ENCODE measurements at places on chromosomes 7 and 10. TPM values are rescaled to one million over a fixed set of nuclear protein-coding genes. Genes with fewer than 3 reads are reported as not detected.

The ELFN1 gene
- 9.1 TPM for polyA plus RNA-seq

The COL28A1 gene
- 4.3 TPM for polyA plus RNA-seq

The PNLIP gene
- polyA plus RNA-seq: not detected

The PDLIM1 gene
- 211 TPM for polyA plus RNA-seq

The SAP25 gene
- polyA plus RNA-seq: 0.79 TPM

The COPS6 gene
- 131 TPM for polyA plus RNA-seq

The LSM5 gene
- 76.0 TPM for polyA plus RNA-seq

The PNLIPRP1 gene
- 0.07 TPM for polyA plus RNA-seq

The CLRN3 gene
- not detected for polyA plus RNA-seq

The APBB1IP gene
- polyA plus RNA-seq: 2.8 TPM

The CDH23 gene
- polyA plus RNA-seq: 2.9 TPM

The PIP gene
- not detected for polyA plus RNA-seq

The TTYH3 gene
- polyA plus RNA-seq: 8.1 TPM

- DNase-seq: no peak
Observed at GRCh38 chr7:51918581-51918980, 602.0 kb upstream of the COBL start.

- no peak for DNase-seq
Observed at GRCh38 chr7:103348452-103348851, 1.0 kb downstream of the PSMC2 start.

DNA sequence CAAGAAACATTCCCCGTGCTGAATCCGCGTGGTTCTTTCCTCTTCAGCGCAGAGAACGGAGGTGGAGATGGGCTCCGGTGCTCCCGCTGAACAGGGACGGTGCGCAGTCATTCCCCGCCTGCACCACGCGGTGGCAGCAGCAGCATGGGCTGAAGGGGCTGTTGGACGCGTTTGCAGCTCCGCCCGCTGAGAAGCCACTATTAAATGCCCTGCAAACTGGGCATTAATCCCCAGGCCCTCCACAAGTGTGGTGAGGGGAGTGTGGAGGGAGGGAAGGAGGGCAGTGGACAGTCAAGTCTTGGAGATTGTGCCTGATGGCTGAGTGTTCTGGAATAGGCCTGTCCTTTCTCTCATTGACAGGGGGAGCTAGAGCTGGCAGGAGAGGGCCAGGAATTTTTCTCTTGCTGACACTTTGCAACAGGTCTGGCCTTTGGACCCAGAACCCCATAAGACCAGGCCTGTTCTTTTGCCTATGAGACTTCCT lies 240.2 kb upstream of the INHBA start:
- peak; percentile 92 for DNase-seq

GRCh38 chr7:136931169-136931867 lies 62.9 kb downstream of the CHRM2 start:
- DNase-seq: no peak

- no peak for DNase-seq
Observed at GRCh38 chr7:77550586-77550985, 13.5 kb downstream of the PTPN12 start.

- no peak for DNase-seq
Observed at GRCh38 chr7:30556840-30557239, 37.8 kb upstream of the GARS1 start.

DNA sequence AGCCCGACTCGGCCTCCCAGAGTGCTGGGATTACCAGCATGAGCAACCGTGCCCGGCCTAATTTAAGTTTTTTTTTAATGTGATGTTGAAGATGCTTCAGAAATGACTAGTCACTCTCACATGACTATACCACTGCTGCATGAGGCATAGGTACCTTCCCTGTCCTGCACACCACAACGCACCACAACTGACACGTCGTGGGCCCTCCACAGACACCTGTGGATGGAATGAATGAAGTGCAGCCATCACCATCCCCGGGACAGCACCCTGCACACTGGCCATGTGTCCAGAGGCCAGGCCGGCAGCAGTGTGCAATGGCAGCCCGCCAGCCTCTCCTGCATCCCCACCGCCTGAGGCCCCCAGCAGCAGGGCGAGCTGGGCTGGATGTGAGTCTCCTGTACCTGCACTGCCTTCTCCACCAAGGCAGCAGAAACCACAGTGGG lies 55.1 kb downstream of the VOPP1 start:
- no peak for DNase-seq

DNA sequence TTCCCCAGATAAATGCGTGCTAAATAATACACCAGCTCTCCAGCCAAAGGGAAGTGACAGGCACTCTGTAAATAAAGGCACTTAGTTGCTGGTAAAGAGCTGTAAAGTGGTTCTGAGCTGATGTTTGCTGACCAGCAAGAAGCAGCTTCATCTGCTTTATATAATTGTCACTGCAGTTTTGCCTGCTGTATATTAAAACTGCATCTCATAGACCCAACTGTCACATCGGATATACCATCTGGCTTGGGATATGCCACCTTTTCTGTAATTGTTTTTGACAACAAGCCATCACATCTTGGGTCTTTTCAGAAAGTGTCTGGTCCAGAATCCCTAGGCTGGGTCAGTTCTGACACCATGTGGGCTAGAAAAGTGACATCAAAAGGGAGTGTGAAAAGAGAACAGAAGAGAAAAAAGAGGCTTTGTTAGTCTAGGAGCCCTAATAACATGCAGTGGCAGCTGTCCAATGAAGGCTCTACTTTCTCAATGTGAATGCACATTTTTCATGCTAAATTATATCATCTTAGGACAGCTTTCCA lies 697.6 kb downstream of the KCNMA1 start:
- DNase-seq: no peak

GRCh38 chr7:90660819-90661218 lies 64.7 kb downstream of the CDK14 start:
- DNase-seq: no peak

DNA sequence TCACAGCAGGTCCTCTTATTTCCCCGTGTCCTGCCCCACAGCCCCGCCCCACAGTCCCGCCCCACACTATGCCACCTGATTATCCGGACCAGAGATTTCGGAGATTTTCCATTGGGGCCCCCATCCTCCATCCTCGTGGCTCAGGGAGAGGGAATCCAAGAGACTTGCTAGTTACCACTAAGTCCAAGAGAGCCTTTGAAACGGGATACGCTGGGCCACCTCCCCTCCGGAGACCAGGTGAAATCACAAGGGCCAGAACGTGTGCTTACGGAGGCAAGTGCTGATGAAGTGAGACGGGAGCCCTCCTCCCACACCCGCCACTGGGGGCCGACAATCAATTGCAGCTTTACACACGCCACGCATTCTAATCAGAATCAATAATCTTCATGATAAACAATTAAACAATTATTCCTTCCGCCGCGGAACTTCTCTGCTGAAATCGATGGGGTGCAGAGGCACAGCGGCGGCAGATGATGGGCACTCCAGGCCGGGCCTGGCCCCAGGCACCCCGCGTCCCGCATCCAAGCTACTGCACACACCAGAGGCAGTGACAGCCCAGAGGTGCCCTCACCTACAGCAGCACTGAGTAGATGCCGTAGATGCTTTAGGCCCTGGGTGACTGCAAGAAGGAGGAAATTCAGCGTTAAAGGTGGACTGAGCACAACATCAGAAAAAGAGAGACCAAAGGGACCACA lies 534.0 kb upstream of the FOXK1 start:
- DNase-seq: no peak

- DNase-seq: no peak
Observed at GRCh38 chr10:1620803-1621202, 116.5 kb downstream of the ADARB2 start.

GRCh38 chr10:12333380-12334185 lies 15.8 kb upstream of the CAMK1D start:
- peak; percentile 83 for DNase-seq

DNA sequence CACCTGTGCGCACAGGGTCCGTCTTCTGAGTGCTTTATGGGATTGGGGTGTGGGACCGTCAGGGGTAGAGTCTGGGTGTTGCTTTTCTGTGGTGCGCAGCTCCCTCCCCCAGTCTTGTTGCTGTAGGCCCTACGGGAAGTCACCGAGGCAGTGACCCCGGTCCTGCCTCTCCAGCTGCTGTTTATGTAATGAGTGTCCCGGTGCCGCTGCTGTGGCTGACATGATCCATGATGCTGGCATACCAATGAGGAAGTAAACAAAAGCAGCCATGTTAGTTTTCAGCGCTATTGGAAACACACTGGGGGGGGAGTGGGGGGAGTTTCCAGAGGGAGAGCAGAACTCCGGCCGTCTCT lies 1.1 kb downstream of the TRIM8 start:
- peak; percentile 87 for DNase-seq

- DNase-seq: no peak
Observed at GRCh38 chr10:74825371-74826141, 844 bp upstream of the KAT6B start.

- no peak for DNase-seq
Observed at GRCh38 chr10:74623786-74624185, 202.6 kb upstream of the KAT6B start.

DNA sequence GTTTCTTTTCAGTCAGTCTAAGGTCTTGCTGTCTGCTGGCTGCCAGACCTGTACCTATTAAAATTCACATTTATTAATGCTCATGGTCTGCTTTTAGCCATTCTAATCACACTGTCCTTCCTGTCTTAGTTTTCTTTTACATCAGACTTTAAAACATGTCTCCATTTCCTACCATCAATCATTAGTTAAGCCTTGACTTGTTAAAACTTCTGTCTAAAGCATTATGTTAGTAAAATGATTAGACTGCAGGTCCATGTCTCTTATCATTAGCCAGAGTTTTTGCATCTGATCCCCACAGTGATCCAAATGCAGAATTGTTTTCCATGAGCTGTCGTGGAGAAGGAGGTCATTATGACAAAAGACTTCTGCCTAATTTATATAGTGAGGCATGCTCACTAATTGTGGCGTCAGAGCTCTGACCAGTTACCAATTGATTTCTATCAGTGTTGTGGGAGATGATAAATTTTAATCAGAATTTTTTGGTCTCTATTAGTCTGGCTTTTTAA lies 226.5 kb downstream of the DKK1 start:
- DNase-seq: no peak

DNA sequence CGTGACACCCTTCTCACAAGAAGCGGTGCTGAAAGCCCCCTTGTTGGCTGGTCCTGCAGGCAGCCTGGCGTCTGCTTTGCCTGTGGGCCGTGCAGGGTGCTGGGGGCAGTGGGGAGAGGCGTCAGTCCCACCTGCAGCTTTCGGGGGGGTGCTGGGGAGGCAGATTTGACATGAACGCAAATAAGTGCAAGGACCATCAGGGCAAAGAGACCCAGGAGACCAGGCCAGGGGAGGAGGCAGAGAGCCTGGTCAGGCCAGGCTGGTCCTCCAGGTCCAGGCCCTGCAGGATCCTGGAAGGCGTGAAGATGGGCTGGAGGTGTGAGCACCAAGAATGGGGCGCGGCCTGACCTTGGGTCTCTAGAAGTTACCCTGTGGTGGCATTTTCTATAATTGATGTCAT lies 81.6 kb downstream of the MGMT start:
- DNase-seq: peak; percentile 24

- no peak for DNase-seq
Observed at GRCh38 chr7:7569081-7569527, 2.4 kb downstream of the MIOS start.

GRCh38 chr10:74542077-74542476 lies 284.3 kb upstream of the KAT6B start:
- peak; percentile 38 for DNase-seq

DNA sequence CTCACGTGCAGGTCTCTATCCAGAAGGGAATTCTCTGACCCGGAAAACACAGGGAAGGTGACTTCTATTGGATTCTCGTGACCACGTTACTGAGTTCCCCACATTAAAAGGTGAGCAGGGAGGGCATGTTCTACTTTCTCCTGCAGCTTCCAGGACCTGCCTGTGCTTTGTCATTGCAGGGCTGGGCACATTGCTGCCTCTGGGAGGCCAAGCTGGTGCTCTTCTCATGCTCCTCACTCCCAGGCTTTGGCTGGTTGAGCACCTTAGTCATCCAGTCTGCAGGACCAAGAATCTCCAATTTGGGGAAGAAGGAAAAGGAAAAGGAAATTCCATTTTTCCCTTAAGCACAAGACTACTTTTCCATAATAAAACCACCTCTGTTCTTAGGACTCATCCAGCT lies 86.5 kb upstream of the TMEM72 start:
- no peak for DNase-seq

GRCh38 chr7:34242391-34242790 lies 337.1 kb downstream of the BMPER start:
- DNase-seq: no peak

DNA sequence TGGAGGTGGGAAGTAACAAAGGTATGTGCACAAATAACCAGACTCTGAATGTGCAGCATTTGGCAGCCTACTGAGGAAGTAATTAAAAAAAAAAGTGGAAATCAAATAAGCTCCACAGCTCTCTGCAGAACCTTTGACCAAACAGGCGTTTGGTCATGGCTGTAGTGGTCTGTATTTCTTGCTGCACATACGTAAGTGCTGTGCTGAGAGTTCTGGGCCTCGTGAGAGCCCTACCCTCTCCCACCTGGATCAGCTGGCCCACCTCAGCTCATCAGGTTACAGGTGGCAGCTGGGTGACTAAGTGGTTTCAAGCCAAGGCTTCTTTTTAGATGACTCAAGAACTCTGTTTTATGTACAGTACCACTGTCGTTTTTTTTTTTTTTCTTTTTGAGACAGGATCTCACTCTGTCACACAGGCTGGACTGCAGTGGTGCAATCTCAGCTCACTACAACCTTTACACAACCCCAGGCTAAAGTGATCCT lies 178.2 kb upstream of the KLF6 start:
- DNase-seq: no peak

DNA sequence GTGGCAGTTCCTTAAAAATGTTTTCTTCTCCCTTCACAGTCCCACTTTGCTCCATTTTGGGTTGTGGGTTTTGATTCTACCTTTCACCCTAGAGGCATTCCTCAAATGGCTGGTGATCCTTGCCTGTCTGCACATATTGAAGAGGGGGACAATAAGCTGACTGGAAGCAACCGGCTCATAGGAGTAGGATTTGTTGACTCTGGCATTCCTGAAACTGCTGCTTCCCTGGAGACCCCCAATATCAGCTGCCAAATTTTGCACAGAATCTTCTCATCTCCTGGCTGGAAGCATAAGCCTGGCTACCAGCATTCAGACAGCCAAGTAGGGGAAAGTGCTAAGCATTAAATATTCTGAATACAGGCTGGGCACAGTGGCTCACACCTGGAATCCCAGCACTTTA lies 53.7 kb downstream of the KIF5B start:
- DNase-seq: no peak

DNA sequence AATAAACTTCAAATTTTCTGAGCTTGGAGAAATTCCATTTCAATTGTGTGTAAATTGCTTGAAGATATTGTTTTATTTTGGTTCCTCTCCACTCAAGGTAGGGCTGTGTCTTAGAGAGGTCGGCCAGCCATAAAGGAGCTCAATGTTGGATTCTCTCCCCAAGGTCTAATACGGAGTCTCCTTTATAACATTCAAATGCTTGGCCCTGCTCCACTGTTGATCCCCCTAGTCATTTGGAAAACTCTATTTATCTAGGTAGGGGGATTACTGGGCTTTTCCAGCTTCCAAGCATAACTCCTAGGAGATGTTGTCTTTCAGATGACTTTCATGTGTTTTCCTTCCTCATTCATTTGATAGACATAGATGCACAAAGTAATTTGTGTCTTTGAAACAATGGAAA lies 170.9 kb downstream of the LRMDA start:
- no peak for DNase-seq
